Cardiac muscle cell (in vitro differentiated cells and primary cell): ENCODE measurements at places on chromosomes 5 and 9.

DNA sequence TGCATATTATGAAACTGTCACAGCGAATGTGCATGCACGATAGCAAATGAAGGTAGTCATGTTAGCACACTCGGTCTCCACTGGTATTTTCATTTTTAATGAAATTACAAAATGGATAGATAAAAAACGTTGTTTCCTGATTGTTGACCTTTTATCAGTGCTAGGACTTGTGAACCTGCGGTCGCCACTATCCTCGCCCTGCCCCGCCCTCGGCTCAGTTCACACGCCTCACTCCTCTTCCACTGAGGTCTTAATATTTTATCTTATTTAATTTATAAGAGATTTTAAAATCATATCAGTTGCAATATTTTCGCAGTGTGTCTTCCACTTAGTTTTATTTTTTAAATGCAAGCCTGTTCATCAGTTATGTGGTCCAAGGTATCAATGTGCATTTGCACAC lies 382.6 kb upstream of the IRX4 start:
- no peak for DNase-seq

DNA sequence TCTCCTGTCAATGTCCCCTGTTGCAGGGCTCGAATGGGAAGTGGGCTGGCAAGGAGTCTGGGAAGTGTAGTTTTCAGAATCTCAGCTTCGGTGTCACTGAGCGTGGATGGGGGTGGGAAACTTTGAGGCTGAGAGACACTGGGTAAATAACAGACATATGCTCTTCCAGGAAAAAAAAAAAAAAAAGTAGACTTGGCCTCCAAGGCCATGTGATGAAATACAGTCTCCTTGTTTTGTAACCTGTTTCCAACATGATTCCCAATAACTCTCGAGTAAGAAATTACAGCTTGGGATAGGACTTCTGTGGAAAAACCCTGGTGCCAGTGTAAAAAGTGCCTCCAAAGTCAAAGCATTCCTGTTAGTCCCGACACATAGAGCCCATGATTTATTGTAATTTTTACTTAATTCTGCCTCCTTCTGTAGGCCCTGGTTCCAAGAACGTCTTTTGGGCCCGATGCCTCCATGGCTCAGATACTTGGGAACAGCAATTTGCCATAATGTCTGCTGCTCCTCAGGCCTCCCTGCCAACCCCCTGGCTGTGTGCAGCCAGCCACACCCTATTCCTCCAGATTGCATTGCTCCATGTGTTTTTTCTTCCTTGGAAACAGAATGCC lies 119.5 kb upstream of the TNC start:
- DNase-seq: peak; percentile 38

GRCh38 chr9:85377731-85378289 lies 363.9 kb downstream of the AGTPBP1 start:
- DNase-seq: peak; percentile 71

GRCh38 chr5:169563369-169563768 lies 20.2 kb upstream of the SPDL1 start:
- DNase-seq: no peak

DNA sequence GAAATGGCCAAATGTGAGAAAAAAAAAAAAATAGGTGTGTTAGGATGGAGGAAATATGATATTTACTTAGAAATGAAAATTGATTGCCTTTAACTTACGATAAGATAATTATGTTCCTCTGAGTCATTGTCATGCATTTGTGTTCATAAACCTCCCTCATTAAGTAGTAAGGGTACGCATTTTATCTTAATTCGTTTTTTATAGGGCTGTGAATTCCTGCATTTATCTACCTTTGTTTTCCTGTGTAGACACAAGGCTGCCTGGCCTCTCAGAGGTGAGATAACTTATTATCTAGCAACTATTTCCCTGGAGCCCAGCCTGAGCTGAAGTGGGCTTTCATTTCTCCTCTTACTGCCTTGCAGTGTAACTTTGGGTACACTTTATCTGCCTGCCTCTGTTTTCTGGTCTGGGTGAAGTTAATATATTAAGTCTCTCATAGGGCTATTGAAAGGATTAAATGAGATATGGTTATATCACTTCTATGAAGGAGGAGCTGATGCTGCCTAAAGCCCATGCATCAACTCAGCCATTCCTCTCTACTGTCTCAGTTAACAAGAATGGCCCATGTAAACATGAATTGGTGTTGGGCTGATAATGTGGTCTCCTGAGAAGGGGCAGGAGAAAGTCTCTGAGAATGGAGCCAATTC lies 103.8 kb upstream of the KLF4 start:
- DNase-seq: no peak

DNA sequence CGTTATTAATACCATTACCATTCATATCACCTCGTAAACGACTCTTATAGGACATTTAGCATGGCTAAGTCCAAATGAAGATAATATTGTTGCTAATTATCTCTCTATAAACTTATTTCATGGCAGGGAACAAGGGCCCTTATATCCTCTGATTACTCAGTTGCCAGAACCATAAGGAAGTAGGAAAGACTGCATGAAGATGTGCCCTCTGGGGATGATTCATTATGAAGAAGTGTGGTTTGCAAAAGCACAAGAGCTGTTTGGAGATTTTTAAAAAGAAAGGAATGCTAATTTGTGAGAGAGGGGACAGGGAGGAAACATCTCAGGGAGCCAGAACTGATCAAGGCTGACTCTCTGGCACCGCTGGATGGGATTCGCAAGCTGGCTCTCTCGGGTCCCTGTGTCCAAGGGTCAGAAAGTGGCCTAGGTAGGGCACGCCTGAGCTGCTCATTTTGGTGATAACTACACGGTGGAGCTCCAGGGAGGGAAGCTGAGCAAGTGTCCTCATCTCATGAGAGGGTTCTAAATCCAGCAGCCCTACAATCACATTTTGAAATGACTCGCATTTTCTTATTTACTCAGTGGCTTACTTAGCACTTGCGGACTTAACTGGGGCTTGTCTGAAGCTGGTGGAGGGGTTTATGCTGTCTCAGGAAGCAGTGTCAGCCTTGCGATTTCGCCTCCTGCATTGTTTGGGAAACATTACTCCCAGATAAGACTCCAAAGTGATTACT lies 136.8 kb downstream of the C5orf15 start:
- peak; percentile 14 for DNase-seq

GRCh38 chr5:122129306-122129705 lies at the start of gene ZNF474:
ZNF474 (plus strand) TSS chr5:122129546; CDS start chr5:122151991, 22,445 bp downstream.
- peak; percentile 70 for DNase-seq

GRCh38 chr5:73529081-73529480 lies 30.8 kb downstream of the BTF3 start:
- no peak for DNase-seq

DNA sequence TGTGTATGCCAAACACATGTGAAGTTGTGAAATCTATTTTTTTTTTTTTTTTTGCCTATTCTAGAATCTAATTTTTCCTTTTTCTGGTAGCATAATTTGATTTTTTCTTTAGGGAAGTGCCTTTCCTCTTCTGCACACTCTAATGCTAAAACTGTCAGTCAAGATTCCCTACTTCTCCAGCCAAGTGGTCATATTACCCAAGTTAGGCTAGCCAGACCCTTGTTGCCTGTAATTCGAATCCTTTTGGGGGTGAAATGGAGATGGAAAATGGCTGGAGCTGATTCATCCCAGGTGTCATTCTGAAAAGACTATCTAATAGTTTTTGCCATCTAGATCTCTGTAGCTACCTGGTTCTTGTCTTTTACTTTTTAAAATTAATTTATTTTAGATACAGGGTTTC lies 24.8 kb upstream of the UBAP1 start:
- no peak for DNase-seq

GRCh38 chr9:134403682-134404301 lies 77.5 kb downstream of the RXRA start:
- no peak for DNase-seq

DNA sequence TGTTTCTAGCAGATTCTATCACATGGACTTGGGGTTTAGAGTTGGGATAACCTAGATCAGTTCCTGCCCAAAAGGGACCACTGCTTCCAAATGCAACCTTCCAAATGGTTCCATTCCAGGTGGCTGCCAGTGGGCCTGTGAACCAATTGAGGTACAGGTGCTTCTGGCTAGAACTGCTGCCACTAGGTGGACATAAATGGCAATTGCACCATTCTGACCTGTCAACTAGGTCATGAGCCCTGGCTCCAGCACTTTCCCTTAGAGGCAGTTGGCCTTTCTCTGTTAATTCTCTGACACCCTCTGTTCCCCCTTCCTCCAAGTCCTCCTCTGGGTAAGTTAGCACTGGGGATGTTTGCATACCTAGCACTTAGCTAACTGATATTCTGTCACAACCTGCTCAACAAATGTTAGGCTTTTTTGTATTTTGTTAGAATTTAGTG lies 16.6 kb upstream of the HEMGN start:
- peak; percentile 77 for DNase-seq

DNA sequence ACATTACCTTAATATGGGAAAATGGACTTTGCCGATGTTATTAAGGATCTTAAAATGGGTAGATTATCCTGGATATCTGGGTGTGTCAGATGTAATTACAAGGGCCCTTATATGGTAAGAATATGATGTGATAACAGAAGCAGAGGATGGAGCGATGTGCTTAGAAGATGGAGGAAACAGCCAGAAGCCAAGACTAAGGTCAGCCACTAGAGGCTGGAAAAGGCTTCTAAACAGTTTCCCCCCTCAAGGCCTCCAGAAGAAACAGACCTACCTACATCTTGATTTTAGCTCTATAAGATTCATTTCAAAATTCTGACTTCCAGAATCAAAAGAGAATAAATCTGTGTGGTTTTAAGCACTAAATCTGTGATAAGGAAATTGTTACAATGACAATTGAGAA lies 131.9 kb downstream of the CAAP1 start:
- no peak for DNase-seq

GRCh38 chr9:131122158-131122557 lies 3.2 kb upstream of the NUP214 start:
- no peak for DNase-seq

- no peak for DNase-seq
Observed at GRCh38 chr5:43036409-43036808, 3.7 kb downstream of the ANXA2R start.

- peak; percentile 68 for DNase-seq
Observed at GRCh38 chr5:115599502-115599901, 2.8 kb downstream of the TICAM2 start.

- DNase-seq: no peak
Observed at GRCh38 chr9:18951936-18952335, 81.1 kb downstream of the SAXO1 start.
